GM23338 (cell line): ENCODE measurements at places on chromosomes 12 and 14. TPM values are rescaled to one million over a fixed set of nuclear protein-coding genes. Genes with fewer than 3 reads are reported as not detected.

RNASE11 gene
- not detected in 2 replicates for total RNA-seq

C12orf76 gene
- total RNA-seq, result 14.5 and 21.7 TPM in 2 replicates

DAAM1 gene
- 36.3 and 51.1 TPM in 2 replicates for total RNA-seq

PWP1 gene
- 93.7 and 110 TPM in 2 replicates for total RNA-seq

P2RX2 gene
- 1.7 and 3.0 TPM in 2 replicates for total RNA-seq

LTB4R2 gene
- total RNA-seq, result 6.4 and 12.6 TPM in 2 replicates

CCDC85C gene
- 24.9 and 26.8 TPM in 2 replicates for total RNA-seq

CRY1 gene
- total RNA-seq, result 25.4 and 28.2 TPM in 2 replicates

SERPINA12 gene
- not detected in 2 replicates for total RNA-seq

TMTC2 gene
- 6.5 and 7.8 TPM in 2 replicates for total RNA-seq

RPL10L gene
- not detected in 2 replicates for total RNA-seq
